WTC11 (cell line): ENCODE measurements at places on chromosomes 13 and 19.
A peak's percentile ranks its signal among the peaks of the same experiment; 100 is the strongest.

GRCh38 chr19:41811981-41812380 lies 15.6 kb downstream of the CEACAM3 start:
- no peak for DNase-seq

DNA sequence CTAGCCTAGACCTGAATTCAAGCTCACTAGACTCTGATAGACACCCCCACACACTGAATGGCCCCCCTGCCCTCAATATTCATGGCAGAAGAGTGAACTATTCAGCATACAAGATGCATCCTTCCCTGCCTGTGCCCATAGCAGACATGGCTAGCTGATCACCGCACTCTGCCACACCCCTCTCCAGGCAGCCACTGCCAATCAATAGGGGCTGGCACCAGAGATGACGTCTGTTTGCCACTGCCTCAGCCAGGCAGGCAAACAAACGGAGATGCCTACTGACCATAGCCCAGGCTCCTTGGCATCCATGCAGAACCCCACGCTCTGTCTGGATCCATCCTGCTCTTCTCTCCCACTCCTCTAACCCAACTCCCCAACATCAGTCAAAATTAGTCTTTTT lies 13.8 kb upstream of the NPAS1 start:
- no peak for DNase-seq

- no peak for DNase-seq
Measured at GRCh38 chr13:92716749-92717148, 509.9 kb upstream of the GPC6 start.

DNA sequence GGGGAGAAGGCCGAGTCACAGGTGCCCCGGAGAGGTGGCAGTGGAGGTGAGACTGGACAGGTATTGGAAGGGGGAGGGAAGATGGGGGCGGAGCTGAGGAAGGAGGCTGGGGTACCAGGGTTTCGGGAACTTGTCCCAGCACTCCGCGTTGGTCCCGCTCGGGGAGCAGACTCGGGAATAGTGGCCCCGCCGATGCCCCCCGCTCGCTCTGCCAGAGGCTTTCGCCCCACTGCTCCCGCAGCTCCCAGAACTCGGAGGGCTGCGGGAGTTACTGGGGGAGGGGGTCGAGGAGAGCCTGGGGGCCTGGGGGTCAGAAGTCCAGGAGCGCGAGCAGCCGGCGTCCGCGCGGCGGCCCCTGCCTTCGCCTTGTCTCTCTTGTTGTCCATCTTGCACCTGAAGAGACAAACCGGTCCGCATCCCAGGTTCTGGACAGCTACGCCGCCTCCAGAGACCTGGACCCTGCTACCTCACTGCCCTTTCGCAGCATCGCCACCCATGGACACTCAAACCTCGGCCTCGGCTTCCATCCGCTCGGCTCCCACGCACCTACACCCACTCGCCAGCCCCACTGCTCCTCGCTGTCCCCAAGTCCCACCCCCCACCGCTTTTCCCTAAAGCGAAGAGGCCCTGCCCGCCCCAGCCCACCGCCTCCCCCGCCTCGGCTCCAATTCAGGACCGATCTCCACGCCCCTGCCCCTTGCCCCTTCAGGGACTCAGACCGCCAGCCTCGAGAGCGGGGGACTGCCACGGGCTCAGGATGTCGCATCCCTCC lies 700 bp downstream of the PRR36 start:
- DNase-seq = no peak

- DNase-seq = no peak
Measured at GRCh38 chr19:50723069-50723468, at the start of gene CLEC11A. CLEC11A (plus strand) TSS chr19:50723364; CDS start chr19:50723526, 162 bp downstream.

DNA sequence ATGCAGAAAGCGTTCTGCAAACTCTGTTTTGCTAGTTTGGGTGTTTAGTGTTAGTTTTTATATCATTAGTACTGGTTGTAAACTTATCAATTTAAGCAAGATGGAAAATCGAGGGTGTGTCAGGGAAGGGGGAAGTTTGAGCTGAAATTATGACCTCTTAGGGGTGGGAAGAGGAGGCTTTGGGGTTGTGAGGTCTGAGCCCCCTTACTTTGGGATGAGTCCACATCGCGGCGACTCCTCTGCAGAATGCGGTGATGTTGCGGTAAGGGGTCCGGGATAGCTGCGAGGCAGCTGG lies 743 bp upstream of the NDUFS7 start:
- no peak for DNase-seq

- DNase-seq = no peak
Measured at GRCh38 chr13:33218020-33218419, 67.5 kb downstream of the STARD13 start.

GRCh38 chr13:113141601-113141970 lies 16.9 kb upstream of the PROZ start:
- no peak for DNase-seq

GRCh38 chr13:51292000-51292565 lies 47.4 kb upstream of the SERPINE3 start:
- no peak for DNase-seq

DNA sequence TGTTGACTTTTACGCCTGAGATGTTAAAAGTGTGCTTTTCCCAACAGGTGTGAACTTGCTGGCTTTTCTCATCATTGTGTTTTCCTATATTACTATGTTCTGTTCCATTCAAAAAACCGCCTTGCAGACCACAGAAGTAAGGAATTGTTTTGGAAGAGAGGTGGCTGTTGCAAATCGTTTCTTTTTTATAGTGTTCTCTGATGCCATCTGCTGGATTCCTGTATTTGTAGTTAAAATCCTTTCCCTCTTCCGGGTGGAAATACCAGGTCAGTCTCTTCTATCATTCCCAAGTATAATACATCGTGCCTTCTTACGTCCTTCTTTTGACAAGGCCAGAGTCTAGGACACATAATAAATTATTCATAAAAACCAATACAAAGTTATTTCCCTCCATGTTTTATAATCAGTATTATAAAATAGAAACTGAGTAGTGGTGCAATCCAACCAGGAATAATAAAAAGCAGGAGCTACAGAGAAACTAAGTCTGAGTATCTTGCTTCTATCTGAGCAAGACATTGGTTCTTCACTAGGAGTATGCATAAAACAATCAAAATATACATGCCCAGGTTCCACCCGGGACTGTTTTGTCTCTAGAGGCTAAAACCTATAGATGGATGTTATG lies 57.9 kb downstream of the RXFP2 start:
- DNase-seq = no peak

GRCh38 chr19:12985049-12985776 lies 10.1 kb upstream of the NFIX start:
- DNase-seq = no peak

DNA sequence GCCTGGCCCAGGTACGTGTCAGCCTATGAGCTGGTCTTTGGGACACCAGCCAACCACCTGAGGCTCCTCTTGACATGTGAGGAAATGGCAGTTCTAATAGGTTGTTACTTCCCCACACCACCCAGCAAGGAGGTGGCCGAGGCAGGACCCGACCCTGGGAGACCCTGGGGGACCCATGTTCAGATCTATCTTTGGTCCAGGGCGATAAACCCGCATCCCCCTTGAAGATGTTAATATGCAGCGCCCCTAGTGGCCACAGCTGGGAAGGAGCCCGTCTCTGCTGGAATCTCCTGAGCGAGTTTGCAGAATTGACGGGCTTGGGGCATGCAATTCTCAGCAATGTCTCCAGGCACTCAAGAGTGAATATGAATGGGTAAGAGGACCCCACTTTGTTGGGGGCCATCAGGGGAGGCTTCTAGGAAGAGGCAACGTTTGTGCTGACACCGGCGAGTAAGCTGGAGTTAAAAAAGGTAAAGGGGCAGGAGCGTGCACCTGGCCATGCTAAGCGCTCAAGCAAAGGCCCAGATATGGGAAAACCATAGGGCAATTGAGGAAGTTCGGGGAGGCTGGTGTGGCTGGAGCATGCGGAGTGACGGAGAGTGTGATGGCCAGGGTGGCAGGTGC lies 1.5 kb upstream of the MYO1F start:
- DNase-seq = peak; percentile 91

DNA sequence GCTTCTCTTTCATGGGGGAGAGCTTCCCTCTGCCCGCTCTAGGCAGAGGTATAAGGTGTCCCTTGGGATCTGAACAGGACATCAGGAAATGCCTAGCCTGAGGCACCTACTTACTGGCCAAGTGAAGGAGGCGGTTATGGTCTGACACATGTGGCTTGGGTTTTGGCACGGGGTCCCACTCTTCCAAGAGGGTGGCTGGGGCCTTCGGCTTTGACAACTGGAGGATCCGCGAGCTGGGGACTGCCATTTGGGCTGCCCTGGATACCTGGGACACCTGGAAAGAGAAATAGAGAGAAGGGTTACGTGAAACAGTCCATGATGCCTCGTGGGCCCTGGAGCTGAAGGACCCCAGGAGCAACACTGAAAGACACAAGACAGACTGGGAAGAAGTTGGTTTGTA lies 22.4 kb upstream of the MIER2 start:
- DNase-seq = no peak

DNA sequence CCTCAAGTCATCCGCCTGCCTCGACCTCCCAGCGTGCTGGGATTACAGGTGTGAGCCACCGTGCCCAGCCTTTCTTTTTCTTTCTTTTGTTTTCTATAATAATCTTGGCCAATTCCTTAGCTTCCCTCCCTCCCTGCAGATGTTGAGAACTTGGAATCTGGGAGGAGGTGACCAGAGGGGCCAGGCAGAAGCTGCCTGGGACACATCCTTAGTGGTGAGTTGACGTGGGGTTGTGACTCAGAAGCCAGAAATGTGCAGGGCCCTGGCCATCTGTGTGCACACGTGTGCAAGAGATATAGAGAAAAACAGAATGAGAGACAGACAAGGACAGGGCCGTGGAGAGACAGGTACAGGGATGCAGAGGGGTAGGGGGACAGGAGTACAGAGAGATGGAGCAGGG lies 154.3 kb downstream of the SIPA1L3 start:
- no peak for DNase-seq

GRCh38 chr13:48770372-48770771 lies 116.6 kb downstream of the CYSLTR2 start:
- DNase-seq = no peak

DNA sequence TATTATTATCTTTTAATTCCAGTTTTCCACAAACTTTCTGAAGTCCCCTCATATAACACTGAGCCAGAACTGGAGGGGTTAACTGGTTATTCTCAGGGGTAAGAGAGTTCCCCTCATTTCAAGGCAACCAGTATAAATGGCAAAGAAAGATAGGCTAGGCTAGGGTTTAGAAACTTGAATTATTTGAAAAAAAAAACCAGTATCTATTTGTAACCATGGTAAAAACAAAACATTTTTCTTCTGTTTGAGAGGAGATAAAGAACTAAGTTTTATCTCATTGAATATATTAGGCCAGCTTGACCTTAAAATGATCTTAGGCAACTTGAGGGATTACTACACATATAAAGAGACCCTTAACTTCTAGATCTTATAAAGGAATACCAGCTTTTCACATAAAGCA lies 19.6 kb downstream of the SUPT20H start:
- DNase-seq = no peak

GRCh38 chr13:47539317-47539716 lies 461.8 kb downstream of the SUCLA2 start:
- DNase-seq = no peak

- no peak for DNase-seq
Measured at GRCh38 chr19:11152318-11153062, 3.1 kb downstream of the SPC24 start.

DNA sequence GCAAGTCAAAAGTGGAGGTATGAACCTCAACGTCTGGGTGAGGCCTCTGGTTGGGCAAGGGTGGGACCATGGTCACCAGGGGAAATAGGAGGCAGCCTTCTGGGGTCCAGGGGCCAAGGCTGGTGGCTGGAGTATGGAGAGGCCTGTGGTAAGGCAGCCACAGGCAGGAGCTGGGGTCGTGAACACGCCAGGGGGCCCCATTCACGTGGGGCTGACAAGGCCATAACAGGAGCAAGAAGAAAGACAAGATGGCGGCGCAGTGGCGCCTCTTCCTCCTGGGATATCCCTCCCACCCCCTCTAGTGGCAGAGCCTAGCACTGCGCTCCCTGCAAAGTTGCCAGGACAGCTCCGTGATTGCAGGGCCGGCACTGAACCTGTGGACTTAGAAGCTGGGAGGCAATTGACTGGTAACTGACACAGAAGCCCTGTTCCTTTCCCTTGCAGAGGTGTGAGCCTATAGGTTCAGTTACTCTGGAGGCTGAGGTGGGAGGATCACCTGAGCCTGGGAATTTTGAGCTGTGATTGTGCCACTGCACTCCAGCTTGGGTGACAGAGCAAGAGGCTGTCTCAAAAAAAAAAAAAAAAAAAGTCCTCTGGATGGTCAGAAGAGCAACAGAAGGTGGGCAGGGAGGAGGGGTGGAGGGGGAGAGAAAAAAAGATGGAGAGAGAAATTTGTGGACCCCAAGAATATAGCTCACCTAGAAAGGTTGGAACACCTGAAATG lies 19.7 kb upstream of the EDDM13 start:
- peak; percentile 96 for DNase-seq
